Activated T-cell treated with anti-CD3 and anti-CD28 coated beads, Interleukin-2, amount 50 U/mL, for 1 hour (primary cell): ENCODE measurements at places on chromosomes 13 and 19.

DNA sequence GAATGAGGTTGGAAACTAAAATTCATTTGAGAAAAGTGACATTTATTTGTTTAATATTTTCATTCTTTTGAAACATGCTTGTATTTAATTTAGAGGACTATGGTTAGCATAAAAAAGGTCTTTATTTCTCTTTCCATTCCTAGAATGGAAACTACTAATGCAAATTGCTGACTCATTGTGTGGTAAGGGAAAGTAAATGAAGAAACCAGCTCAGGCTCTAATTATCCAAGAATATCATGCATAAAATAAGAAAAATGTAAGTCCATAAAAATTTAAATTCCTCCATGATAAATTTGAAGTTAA lies 777.0 kb upstream of the SLITRK1 start:
- no peak for DNase-seq

DNA sequence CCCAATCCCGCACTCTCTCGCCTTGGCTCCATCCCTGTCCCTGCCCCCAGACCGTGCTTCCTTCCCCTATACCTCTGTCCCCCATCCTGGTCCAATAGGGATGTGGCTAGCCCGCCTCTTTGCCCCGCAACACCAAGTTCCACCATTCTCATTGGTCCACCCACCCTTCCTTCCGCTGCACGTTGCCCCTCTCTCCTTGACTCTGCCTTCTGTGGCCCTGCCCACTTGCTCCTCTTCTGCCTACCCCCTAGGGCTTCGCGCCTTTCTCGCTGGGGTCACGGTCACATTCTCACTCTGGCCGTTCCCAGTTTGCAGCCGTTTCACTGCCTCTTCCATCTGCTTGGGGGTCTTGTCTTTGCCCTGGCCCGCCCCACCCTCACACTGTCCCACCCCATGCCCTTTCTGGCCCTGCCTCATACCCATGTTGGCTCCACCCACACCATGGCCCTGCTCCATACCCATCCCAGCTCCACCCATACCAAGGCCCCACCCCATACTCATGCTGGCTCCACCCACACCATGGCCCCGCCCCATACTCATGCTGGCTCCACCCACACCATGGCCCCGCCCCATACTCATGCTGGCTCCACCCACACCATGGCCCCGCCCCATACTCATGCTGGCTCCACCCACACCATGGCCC lies 4.5 kb upstream of the ARHGAP45 start:
- no peak for DNase-seq

- DNase-seq, result no peak
These were observed 636.1 kb upstream of the GPC6 start for GRCh38 chr13:92590503-92590908.

DNA sequence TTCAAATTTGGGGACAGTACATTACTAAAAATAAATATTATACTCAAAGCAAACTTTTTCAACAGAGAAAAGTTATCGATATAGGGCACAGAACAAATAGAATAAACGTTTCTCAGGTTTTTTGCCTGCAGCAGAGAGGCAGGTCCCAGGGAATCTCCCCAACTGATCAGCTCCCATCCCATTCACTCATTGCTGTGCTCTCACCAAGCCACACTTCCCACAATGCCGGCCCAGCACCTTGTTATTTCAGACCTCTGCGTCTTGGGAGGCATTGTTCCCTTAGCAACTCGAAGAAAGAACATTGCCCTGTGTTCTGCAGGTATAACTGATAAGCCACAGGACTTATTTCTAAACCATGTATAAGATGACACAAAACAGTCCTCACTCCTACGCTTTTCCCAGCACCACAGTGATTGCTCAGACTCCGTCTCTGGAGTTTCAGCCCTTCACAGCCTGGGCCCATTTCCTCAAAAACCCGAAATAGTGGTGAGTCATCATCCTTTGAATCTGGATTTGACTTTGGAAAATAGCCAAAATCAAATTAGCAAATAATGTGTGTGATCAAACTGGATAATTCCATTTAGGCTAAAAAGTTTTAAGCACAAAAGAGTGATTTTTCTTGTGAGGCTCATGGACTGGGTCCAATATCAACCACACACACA lies 100.4 kb downstream of the DCLK1 start:
- no peak for DNase-seq

GRCh38 chr13:111644750-111645149 lies 324.3 kb downstream of the TEX29 start:
- no peak for DNase-seq
